Adrenal gland (tissue), 19 donors: ENCODE measurements at places on chromosomes 2 and 18. TPM values are rescaled to one million over a fixed set of nuclear protein-coding genes. Genes with fewer than 3 reads are reported as not detected.

- no peak for DNase-seq
Measured at GRCh38 chr2:207334301-207334623, 168.5 kb upstream of the KLF7 start.

The RIOK3 gene
- polyA plus RNA-seq, result 55.1 TPM

- DNase-seq, result no peak
Measured at GRCh38 chr2:38156436-38156835, 80.5 kb upstream of the CYP1B1 start.

- DNase-seq, result no peak
Measured at GRCh38 chr2:229945975-229946374, 23.7 kb downstream of the FBXO36 start.

The PTPRM gene
- 64.3 TPM for polyA plus RNA-seq

DNA sequence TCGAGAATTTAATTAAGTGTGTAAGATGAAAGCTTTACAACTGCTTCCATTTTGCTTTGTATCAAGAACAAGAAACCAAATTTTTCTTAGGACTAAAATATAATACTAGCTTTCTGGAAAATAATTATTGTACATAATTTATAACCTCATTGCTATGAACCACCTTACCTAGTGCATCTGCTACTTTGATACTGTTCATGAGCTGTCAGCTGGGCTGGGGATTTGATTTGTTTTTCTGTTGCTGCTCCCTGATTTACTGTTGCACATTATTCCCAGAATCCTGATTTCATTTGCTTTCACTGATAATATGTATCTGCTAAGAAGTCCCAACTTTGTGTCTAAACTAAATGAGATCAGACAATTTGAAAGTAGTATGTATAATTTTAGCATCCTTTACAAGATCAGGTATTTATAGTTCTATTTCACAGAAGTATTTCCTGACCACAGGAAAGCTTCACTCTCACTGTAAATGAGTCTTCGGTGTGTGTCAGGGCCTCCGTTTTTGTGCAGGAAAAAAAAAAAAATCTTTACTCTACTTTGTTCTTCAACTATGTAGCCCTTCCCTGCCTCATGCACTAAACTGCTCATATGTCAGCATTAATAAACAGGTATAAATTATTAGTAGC lies 105.6 kb upstream of the CCDC150 start:
- DNase-seq, result no peak
